ENCODE measurements at places on chromosomes 6 and 20.

GRCh38 chr20:20022498-20022897 lies 5.3 kb downstream of the NAA20 start:
- DNase-seq = peak; percentile 8

GRCh38 chr20:1940581-1940980 lies 45.4 kb downstream of the SIRPA start:
- DNase-seq = no peak

DNA sequence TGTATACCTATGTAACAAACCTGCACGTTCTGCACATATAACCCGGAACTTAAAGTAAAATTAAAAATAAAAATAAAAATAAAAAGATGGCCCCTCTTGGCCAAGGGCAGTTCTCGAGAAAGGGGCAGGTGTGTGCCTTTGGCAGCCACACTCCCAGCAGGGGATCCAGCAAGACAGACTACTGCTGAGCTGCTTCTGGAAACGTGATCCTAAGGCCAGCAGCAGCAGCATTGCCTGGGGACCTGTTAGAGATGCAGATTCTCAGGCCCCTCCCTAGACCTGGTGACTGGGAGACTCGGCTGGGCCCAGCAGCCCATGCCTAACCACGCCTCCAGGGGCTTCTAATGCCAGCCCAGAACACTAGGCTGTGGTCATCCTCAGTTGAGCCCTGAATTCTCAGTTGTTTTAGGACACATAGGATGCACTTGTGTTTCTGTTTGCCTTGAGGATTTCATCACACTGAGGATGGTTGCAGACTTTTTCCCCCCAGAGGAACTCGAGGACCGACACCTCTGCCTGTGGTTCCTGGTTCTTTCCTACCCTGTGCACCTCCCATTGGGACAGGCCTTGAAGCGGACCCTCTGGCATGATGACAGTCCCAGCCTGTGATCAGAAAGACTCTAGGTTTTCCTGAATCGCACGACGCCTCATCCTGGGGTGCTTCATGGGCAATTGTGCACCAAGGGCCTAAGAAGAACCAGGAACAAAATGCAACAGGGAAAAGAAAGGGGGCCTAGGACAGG lies 105.9 kb downstream of the TOX2 start:
- no peak for DNase-seq

GRCh38 chr6:29632789-29633533 lies at the start of gene GABBR1:
Gene GABBR1 (minus strand): TSS chr6:29633183. CDS start chr6:29632385, 798 bp downstream.
- DNase-seq = peak; percentile 74

- DNase-seq = no peak
Measured at GRCh38 chr20:34047917-34048316, 54.2 kb downstream of the RALY start.

DNA sequence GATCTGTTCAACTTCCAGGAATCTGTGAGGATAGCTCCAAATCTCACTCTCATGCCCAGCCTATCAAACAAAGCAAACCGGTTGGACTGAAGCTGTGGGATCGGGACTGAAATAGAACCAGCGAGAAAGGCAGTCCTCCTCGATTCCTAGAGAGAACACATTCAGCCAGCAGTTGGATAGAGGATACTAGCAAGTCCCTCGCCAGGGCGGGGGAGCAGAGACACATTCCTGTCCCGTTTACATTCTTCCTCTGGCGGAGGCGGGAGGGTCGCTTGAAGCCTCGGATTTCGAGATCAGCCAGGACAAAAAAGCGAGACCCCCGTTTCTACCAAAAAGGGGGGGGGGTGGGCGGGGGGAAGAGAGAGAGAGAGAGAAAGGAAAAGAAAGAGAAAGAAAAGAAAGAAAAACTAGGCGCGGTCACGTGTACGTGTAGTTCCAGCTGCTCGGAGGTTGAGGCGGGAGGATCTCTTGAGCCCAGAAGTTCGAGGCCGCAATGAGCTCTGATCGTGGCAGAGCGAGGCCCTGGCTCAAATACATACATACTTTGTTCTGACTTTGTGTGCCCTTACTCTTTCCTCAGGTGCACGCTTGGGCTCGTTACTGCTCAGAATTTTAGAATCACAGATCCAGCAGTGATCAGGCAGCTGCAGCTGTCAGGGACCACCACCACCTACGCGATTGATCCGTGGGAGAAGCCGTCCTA lies 19.5 kb downstream of the ZNF311 start:
- DNase-seq = no peak

- peak; percentile 66 for DNase-seq
Measured at GRCh38 chr20:4740774-4741431, 19.2 kb downstream of the PRND start.

DNA sequence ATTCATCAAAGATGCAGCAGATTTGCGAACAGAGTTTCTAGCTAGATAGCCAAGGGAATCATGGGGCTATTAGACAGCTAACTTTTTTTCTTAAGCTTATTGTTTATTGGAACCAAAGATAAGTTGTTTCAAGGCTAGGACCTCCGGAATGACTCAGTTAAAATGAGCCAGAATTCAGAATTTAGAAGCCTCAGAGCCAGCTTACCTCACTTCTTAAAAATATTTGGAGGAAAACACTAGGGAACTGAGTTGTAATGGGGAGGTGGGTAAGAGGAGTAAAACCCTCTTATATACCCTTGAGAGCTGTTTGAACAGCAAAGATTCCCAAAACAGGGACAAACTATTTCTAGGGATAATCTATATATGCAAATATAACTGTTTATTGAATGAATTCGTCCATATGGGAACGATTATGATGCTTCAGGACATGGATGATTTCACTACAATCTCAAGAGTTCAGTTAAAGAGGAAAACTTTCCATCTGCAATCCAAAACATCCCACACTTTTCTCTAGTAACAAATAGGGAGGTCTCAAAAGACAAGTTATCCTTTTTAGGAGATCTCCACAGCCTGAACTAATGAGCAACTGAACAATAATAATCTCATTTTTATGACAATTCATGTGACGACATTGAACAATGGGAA lies 12.6 kb upstream of the CARMIL1 start:
- no peak for DNase-seq

GRCh38 chr20:31972471-31973021 lies 4.6 kb downstream of the XKR7 start:
- no peak for DNase-seq

DNA sequence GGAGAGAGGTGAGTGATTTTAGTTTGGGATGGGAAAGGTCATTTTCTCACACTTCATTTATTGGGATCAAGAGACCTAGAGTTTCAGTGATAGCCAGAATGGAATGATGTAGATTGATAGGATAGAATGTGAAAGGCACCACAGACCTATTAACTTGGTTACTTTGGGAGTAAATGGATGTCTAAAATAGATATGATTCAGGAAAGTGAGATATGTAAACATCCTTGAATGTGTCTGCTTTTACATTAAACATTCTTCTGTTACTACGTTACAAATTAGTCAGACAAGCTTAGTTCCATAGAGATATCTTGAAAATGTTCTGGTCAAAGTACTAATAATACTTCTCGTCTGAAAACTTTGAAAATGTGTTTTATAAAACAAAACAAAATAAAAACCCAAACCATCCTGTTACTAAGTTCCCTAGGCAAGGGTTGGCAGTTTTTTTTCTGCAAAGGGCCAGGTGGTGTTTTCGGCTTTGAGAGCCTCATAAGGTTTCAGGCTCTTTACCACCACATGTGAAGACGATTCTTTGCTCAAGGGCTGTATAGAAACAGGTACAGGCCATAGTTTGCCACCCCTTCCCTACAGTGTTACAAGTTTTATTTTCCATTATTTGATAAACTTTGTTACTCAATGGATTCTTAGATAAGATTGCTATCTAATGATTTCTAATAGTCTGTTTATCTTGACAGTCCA lies 3.4 kb downstream of the CYB5R4 start:
- DNase-seq = no peak

DNA sequence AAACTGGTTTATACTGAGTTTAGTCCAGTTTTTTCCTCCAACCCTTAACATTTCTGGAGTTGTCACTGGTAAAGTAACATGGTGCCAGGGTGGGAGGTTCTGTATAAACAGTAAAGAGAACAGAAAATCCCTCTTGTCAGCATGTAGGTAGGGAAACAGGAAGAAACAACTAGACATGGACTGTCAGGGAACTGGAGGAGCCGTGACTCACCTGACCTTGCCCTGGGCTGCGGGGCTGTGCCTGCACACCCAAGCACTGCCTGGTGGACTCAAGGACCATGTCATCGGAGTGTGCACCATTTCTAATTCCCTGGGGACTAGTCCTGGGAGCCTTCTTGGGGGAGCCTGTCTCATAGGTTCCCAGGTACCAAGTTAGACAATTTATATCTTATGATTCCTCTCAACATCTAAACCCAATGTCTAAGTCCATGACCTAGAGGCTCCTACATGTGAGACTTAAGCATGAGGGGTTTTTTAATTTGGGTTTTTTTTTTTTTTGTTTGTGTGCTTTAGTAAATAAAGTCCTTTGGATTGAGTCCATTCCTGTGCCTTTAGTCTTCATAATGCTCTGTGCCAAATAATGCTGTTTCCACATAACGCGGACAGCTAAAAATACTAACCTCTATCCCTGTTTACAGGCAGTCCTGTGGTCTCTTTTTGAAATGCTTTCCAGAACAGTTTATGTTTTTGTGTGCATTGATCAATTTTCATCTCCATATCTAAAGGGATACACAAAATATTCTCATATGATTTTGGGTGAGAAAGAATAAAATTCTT lies 136.9 kb upstream of the SUPT3H start:
- DNase-seq = no peak

DNA sequence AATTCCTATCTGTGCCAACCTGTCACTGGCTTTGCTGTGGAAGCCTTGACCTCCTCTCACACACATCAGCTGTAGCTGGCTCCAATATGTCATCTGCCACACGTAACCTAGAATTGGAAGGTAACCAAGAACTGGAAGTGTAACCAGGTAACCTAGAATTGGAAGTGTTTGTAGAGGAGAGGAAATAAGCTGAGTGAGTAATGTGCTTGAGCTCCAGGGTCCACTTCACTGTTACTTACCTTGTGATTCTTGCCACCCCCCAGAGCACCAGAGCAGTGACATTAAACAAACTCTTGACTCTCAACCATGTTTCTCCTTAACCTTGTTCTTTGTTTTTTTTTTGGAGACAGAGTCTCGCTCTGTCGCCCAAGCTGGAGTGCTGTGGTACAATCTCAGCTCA lies 350.5 kb downstream of the NRN1 start:
- DNase-seq = no peak

- no peak for DNase-seq
Measured at GRCh38 chr20:14724468-14724867, 387.1 kb upstream of the FLRT3 start.

- no peak for DNase-seq
Measured at GRCh38 chr6:158408552-158409130, 96.4 kb downstream of the TULP4 start.

DNA sequence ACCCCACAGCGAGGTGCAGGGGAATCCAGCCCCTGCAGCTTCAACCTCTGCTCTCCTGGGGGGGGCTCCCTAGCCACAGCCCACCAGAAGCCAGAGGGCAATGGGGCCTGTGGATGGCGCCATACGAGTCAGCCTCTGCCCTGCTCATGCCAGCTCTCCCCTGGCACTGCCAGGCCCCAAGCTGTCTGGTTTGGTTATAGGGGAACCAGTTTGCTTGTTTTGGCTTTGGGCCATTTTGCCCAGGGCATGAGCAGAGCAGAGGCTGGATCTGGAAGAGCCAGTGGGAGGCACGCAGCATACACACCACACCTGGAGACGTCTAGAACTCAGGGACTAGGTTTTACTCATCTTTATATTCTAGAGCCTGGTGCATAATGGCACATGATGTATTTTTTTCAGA lies 66.7 kb upstream of the SLC22A16 start:
- no peak for DNase-seq

- no peak for DNase-seq
Measured at GRCh38 chr6:85126485-85127167, 323.3 kb upstream of the NT5E start.

DNA sequence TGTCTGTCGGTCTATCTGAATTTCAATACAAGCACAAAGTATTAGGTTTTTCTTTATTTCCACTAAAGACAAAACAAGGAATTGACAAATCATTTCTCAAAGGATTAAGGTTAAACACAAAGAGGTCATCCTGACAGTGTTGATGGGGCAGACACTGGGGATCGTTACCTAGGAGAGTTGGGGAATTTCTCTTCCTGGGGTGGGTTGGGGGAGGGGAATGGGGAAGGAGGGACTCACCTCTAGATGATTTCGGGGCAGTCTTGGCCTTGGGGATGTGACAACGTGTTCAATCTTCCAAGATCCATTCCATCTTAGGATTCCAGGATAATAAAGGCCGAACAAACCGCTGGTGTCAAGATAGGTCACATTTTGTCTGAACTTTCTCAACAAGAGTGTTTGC lies 35.4 kb upstream of the FOXA2 start:
- no peak for DNase-seq

DNA sequence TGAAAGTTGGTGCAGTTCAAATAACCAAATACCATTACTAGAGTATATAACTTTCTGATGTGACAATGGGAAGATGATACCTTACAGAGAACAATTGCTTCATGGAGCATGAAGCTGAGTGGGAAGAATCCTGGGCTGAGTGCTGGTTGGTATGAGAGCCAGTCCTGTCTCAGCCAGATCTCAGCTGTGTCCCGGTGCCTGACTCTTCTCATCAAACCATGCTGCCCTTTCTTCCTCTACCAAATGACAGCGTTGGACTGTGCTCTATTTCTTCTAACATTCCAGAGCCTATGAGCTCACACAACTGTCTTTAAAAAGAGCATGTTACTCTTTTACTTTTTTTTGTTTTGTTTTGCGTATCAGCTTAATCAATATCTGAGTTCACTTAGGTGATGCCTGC lies 27.5 kb upstream of the PBOV1 start:
- DNase-seq = no peak

- no peak for DNase-seq
Measured at GRCh38 chr6:128064540-128064895, 163.7 kb upstream of the THEMIS start.

- DNase-seq = no peak
Measured at GRCh38 chr6:84731901-84732300, 32.5 kb downstream of the TBX18 start.

GRCh38 chr20:49916146-49917002 lies 1.0 kb upstream of the SPATA2 start:
- no peak for DNase-seq

DNA sequence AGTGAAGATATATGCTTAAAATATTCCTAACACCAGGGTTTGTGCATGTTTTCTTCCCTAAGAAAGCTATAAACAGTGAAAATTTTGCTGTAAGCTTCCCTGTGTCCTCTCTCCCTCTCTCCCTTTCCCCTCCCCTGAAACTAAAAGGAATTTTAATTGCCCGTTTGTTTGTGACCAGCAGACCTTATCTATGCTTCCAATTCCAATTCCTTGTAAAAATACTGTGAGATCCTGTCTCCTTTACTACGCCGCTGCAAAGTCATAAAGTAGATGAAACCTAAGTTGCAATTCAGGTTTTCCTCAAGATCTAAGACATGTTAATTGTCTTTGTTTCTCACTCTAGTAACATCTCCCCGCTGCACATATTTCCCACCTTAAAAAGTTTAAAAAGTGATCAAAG lies 82.3 kb downstream of the DNAH8 start:
- DNase-seq = no peak

GRCh38 chr6:140446241-140446640 lies 1071.8 kb upstream of the CITED2 start:
- no peak for DNase-seq

DNA sequence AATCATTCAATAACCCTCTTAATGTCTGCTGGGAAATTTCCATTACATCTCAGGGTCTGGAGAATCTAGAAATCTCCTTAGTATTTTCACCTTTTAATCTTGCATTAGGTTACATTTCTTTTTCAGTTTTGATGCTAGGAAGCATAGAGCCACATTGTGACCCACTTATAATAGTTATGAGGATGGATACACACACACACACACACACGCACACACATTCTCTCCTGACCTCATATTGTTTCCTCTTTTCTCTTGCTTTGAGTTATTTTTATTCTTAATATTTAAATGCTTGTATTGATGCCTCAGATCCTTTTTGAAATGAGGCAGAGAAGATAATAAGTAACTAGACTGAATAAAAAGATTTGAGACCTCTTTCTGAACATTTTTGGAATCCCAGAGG lies 128.4 kb downstream of the KLHL32 start:
- DNase-seq = no peak

Data from stimulated activated CD4-positive, alpha-beta T cell treated with anti-CD3 and anti-CD28 coated beads, Interleukin-4, amount 100 ng/mL, for 1 hour (primary cell).